Stimulated activated effector memory CD8-positive, alpha-beta T cell treated with anti-CD3 and anti-CD28 coated beads, Interleukin-12 subunit alpha, Interleukin-12 subunit beta, amount 100 ng/mL, for 72 hours (primary cell): ENCODE measurements at places on chromosomes 4 and X.

DNA sequence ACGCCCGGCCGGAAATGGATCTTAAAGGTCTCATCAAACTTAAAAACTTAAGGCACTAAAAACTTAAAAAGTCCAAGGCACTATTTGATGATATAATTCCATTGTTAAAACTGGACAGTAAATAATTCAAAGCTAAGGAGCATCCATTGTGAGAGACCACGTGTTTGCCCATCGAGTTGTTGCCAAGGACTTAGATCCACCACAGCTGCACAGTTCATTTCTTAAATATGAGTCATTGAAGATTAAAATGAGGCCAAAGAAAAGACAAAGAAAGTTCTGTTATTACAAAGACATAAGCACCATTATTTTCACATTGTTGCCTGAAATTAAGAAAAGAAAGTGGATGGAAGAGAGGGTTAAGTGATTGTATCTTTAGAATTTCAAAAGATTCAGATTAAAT, 411.5 kb upstream of the FTHL17 start:
- no peak for DNase-seq

- DNase-seq, result no peak
Measured at GRCh38 chr4:52197306-52197705, 146.2 kb downstream of the SPATA18 start.

GRCh38 chrX:78747971-78748370, 451 bp downstream of the LPAR4 start:
- DNase-seq, result no peak

- no peak for DNase-seq
Measured at GRCh38 chr4:76606645-76607265, 171.7 kb downstream of the SHROOM3 start.

DNA sequence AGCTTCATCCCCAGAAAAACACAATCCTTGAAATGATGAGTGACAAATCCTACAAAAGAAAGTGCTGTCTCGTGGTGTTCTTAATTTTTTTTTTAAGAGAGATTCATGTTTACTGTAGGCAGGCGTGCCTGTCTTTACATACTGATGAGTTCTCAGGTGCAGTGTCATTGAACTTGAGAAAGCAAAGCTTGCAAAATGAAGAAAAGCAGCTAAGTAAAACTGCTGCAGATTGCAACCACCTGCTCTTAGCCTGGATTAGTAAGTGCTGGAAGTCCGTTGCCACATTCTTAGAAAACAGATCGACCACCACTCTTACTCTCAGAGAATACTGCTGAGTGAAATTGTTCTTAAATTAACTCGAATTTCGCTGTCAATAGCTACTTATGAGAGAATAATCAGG, 854.6 kb downstream of the TRIML1 start:
- no peak for DNase-seq
